ENCODE measurements at places on chromosomes 7 and 10.

DNA sequence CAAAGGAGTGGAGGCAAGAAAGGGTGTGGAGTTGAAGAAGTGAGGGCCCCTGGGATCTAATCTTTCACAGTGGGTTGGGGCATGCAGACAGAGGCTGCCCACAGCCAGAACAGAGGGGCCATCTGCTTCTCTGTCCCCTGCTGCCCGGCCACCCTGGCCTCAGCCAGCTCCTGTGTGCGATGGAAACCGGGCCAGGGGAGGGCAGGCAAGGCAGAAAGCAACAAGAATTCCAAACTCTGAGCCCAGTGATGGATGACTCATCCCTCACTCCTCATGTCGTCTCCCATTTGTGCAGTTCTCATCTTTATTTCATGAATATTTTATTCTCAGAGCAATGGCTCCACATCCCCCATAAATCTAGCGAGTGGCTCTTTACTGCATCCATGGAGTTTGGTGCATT, 757.1 kb downstream of the GRID1 start:
- no peak for DNase-seq

DNA sequence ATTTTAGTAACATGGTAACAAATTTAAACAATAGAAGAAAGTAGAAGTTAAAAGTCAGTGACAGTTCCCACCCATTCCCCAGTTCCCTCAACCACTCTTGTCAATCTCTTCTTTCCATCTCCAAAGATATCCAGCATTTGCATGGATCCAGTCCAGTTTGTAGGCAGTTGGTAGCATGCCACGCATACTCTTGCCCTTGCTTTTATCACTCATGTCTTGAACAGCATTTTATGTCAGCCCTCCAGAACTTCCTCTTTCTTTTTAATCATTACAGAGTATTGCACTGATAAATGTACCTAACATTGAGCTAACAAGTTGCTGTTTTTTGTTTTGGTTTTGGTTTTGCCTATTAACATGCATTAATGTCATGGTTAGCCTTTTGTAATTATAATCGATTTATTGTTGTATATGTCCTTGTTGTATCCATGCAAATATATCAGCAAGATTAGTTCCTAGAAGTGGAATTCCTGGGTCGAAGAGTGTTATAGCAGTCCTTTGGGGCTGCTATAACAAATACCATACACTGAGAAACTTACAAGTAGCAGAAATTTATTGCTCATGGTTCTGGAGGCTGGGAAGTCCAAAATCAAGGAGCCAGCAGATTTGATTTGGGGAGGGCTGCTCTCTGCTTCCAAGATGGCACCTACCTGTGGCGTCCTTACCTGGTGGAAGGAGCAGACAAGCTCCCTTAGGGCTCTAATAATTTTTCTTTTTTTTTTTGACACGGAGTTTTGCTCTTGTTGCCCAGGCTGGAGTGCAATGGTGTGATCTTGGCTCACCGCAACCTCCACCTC, 25.7 kb downstream of the CHST3 start:
- DNase-seq, result no peak

- no peak for DNase-seq
These were observed 108.2 kb upstream of the EGR2 start for GRCh38 chr10:62924344-62924748.

DNA sequence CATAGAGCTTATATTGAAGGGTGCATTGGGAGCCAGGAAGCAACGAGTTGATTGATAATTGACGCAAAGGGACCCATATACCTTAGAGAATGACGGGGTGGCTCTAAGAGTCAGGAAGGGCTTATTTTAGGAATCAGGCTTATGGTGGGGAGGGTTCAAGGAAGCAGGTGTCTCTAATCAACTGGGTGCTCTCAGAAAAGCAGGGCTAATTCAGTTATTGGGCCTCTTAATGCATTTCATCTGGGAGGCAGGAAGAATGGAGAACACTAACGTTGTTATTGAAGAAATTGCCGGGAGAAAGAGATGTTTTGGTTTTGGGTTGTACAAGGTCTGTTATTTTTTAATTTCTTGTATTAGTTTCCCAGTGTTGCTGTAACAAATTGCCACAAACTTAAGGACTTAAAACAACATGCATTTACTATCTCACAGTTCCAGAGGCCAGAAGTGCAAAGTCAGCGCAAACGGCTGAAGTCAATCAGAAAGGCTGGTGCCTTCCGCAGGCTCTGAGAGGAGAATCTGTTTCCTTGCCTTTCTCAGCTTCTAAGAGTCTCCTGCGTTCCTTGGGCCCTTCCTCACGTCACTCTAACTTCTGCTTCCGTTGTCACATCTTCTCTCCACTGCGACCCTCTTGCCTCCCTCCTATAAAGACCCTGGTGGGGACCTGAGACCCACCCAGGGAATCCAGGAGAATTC, 328.4 kb upstream of the C7orf33 start:
- no peak for DNase-seq

GRCh38 chr7:55477781-55478374, 94.4 kb downstream of the VOPP1 start:
- DNase-seq, result no peak
